Heart left ventricle (tissue), 16 donors: ENCODE measurements at places on chromosomes 12 and 14. TPM values are rescaled to one million over a fixed set of nuclear protein-coding genes. Genes with fewer than 3 reads are reported as not detected.
A peak's percentile ranks its signal among the peaks of the same experiment; 100 is the strongest.

CLECL1 gene
- not detected for polyA plus RNA-seq

GRCh38 chr14:91113829-91114078 lies at the start of gene DGLUCY:
Gene DGLUCY, plus strand, starts transcription at chr14:91114073. Its CDS starts 46,222 bp downstream, at chr14:91160295.
- peak; percentile 90 for DNase-seq

- DNase-seq = no peak
Observed at GRCh38 chr12:68118096-68118755, 41.3 kb downstream of the IFNG start.

DNA sequence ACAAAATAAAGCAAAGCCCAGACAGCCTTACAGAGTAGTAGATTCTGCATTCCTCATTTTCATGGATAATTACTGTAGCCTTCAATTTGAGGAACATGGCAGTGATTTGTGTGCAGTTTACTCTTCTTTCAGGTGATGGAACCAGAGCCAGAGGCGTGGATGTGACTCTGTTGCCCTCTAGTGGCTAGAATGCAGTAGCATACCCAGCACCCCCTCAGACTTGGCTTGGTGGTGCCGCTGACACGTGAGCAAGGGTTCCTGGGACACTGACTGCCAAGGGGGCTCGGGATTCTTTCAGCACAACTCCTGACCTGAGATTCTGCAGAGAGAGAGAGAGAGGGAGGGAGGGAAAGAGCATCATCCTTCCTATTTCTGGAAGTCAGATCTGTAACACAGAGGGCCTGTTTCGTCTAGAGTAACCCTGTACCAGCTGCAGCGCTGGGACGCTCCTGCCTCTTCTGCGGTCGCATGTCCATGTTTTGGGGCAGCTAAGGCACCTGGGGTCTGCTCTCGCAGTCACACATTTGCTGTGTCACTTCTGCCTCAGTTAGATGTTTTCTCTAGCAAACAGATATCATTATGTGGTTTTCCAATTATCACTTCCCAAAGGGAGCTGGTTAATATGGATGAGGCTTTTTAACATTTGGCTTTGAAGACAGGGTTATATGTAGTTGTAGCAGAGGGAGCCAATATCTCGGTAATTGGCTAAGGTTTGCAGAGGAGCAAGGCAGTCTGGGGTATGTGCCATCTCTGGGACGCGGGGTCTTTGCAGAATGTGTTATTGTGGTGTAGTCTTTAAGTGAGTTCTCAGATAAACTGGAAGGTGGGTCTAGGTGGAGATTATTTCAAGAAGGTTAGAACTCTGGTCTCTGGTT lies 428.1 kb downstream of the NRXN3 start:
- no peak for DNase-seq

DNA sequence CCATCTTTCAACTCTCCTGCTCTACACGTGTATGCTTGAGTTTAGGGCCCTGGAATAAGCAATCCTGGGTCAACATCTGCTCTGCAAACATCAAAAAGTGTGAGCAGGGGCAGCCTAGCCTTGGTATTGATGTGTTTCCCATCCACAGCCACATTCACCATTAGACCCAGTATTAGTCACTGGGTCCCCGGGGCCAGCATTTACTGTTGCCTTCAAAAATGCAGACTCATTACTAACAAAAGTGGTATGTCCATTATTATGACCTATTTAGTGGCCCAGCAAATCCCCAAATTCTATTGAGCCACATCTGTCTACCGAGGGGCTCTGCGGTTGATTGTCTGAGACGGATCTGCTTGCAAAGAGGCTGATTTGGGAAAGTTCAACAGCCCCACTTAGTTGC lies 661.8 kb downstream of the DIO2 start:
- DNase-seq = no peak

TMTC2 gene
- polyA plus RNA-seq = 2.5 TPM

DBX2 gene
- polyA plus RNA-seq = not detected

SLC4A8 gene
- 0.23 TPM for polyA plus RNA-seq

DNA sequence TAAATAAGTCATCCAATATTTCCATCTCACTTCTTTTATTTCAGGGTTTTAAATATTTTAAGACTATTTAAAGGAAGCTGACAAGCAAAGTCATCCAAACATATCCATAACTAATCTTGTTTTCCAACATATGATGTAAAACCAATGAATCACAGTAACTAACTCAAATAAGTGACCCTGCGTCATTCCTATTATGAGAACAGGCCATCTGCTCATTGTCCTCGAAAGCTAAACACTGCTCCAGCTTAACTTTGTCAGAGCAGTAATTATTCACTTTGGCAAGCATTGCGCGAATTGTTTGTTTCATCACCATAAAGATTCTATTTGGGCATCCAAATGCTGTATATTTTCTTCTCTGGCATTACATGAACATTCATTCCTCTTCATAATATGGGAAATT lies 99.1 kb downstream of the CAPZA3 start:
- DNase-seq = no peak

FAM90A1 gene
- polyA plus RNA-seq = 0.03 TPM

- DNase-seq = peak; percentile 94
Observed at GRCh38 chr12:76878899-76879709, at the start of gene CSRP2. Gene CSRP2, minus strand, starts transcription at chr12:76879019. Its CDS starts 12,759 bp downstream, at chr12:76866260.

- DNase-seq = no peak
Observed at GRCh38 chr12:116495260-116495659, 63.9 kb upstream of the MAP1LC3B2 start.

ENTPD5 gene
- 5.8 TPM for polyA plus RNA-seq

DNA sequence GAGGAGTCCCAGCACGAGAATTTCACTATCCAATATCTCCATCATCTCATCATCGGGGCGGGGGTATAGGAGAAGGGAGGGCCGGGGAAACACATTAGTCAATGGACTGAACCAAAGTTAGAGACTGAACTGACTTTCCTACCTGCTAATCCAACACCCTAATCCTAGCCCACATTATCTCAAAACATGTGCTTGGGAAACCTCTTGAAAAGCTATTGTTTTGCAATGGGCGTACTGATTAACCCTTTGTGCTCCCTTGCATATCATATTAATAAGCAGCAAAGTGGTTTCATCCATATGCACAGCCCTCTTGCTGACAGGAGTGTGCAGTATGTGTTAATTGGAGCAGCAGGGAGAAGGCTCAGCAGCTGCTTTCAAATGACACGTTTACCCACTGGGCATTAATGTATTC lies 125.7 kb upstream of the GRIP1 start:
- DNase-seq = no peak

DNA sequence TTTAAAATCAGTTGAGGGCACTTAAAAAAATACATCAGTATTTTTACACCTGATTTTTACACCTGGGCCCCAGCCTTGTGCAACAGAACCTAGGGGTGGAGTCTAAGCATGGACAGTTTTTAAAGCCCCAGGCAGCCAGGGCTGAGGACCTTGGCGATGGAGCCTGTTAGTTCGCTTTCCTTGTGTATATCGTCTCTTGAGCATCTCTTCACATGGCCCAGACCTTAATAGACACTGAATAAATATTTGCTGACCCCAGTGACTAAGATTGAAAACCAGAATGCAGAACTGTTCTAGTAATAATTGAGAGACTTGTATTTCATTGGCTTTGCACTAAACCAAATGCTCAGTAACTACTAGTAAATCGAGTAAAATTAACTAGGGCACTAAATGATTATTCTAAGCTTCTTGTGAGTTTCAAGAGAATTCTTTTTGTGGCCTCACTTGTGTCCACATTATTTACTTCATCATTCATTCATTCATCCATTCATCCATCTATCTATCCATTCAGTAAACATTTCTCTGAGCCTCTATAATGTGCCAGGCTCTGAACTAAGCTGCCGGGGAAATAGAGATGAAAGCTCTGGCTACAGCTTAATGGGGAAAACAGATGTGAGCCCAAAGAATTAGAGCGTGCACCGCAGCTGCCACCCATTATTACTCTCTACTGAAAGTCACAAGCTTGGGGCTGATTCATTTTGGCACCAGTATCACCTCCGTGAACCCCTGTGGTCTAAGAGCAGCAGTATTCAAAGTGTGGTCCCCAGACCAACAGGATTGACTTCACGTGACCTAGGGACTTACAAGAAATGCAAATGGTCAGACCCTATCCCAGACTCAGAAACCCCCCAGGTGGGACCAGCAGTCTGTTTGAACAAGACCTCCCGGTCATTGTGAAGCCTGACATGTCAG lies 30.7 kb upstream of the BCL7A start:
- no peak for DNase-seq

GRCh38 chr14:68506021-68506644 lies 286.7 kb downstream of the ZFP36L1 start:
- DNase-seq = no peak

ADAMTS20 gene
- not detected for polyA plus RNA-seq

DNA sequence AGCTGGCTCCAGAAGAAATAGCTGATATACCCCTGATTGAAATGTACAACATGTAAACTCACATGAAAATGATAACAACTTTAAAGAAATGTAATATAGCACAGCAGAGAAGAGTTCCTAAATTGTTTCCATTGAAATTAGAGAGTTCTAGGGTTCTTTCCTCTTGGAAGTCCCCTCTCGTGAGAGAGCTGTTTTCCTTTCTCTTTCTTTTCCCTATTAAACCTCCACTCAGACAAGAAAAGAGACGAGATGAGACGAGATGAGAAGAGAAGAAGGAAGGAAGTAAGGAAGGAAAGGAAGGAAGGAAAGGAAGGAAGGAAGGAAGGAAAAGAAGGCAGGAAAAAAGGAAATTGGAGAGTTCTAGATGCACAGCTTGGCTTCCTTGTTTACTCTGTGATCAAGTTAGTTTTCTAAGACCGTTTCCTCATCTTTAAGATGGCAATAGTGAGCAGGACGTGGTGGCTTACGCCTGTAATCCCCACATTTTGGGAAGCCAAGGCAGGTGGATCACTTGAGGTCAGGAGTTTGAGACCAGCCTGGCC lies 11.9 kb downstream of the DRAM1 start:
- no peak for DNase-seq

DNA sequence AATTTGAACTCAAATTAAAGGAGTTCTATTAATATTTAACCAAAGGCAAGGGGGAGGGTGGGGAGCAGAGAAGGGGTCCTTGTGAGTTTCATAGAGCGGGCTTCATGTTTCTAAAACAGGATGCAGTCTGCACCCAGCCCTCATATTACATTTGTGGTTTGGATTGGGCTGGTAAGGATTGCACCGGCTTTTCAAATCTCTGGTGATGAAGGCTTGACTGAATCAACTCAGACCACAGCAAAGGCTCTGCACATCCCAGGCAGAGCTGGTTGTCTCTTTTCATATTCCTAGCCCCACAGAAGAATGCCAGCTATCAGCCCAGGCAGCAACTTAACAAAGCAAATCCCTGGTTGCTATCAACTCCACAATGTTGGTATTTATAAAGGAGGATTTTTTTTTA lies 1221.4 kb downstream of the VRK1 start:
- DNase-seq = no peak

HOXC9 gene
- not detected for polyA plus RNA-seq

GPRC5A gene
- 0.40 TPM for polyA plus RNA-seq

TAC3 gene
- not detected for polyA plus RNA-seq

DNA sequence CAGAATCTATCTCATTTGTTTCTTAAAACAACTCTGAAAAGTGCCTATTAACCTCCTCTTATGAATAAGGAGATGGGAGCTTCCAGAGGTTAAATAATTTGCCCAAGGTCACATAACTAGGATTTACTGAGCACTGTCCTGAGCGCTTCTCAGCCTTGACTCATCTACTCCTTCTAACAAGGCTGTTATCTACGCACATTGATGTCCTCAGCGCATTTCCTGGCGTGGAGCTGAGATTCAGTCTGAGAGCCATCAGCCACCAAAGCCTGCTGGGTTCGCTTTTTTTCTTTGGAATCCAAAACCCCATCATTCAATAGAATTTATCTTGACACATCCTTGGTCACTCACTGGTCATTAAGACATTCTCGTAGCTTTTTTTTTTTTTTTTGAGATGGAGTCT lies 29.3 kb downstream of the AK7 start:
- no peak for DNase-seq

- DNase-seq = no peak
Observed at GRCh38 chr12:104596134-104596799, 139.5 kb downstream of the CHST11 start.

DNA sequence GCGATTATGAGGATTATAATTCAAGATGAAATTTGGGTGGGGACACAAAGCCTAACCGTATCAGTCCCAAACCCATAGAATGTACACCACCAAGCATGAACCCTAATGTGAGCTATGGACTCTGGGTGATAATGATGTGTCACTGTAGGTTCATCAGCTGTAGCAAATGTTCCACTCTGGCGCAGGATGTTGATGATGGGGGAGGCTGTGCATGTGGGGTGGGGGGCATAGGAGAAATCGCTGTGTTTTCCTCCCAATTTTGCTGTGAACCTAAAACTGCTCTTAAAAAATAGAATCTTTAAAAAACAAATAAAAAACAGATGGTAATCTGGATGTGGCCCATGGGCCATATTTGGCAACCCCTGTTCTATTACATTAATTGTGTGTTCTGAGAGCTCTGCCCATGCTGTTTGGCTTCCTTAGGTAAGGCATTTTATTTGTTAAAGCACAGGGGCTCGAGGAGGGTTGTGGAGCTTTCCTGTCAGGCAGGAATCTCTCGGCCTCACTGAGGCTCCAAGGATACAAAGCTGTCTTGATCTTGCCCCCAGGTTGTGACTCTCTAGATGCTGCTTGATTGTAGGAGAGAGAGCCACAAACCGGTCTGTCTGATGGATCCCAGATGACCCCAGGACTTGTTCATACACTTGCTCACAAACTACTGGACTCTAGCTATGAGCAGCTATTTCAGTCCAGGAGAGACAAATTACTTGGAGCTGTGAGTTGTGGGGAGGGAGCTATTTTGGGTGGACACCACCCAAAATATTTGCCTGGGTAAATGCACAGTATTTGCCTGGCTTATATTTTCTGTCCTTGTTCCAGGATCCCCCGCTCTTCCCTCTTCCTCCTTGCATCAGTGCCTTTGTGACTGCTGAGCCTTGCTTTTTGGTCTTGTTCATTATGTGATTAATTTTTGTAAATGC lies 340.2 kb downstream of the MED13L start:
- no peak for DNase-seq

GRCh38 chr12:104752016-104752415 lies 206.1 kb downstream of the SLC41A2 start:
- DNase-seq = no peak

GRCh38 chr12:78696267-78696666 lies 168.3 kb upstream of the SYT1 start:
- DNase-seq = no peak

HSPB8 gene
- 446 TPM for polyA plus RNA-seq

GRCh38 chr12:452667-453210 lies 7.0 kb upstream of the B4GALNT3 start:
- DNase-seq = no peak

DNA sequence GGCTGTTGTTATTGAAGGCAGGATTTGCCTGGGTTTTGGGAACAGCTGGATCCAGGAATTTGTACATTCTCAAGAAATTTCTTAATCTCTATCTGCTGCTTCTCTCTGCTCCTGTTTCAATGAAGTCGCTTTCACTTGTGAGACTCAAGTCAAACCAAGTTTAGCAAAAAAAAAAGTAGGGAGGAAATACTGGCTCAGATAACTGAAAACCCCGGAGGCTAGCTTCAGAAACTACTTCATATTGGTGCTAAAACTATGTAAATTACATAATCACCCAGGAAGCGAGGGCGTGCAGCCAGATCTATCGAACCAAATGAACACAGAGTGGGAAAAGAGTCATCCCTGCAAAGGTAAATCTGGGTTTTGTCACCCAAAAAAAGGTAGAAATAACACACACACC lies 68.3 kb upstream of the FICD start:
- no peak for DNase-seq
